ENCODE measurements at places on chromosomes 5 and 9. TPM values are rescaled to one million over a fixed set of nuclear protein-coding genes. Genes with fewer than 3 reads are reported as not detected.

GRCh38 chr5:177957241-177957640 lies 38.8 kb downstream of the PROP1 start:
- DNase-seq, result no peak

DNA sequence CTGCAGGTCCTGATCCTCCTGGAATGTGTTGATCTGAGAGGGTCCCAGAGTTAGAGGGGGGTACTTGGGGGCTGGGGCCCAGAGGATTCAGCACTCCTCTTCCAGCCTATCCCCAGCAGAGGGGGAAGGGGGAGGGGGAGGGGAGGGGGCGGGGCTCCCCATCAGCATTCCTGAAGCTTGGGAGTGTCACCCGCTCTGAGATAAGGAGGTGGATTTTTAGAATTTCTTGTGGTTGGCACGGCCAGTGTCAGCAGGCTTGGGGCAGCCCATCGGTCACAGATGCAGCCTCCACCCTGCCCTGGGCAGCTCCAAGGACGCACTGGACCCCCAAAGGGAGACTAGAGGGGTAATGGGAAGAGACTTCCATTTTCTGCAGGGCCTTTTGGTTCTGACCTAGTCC lies 5.3 kb downstream of the FGF18 start:
- DNase-seq, result peak; percentile 11

GRCh38 chr9:119273325-119273904 lies 95.8 kb downstream of the BRINP1 start:
- DNase-seq, result no peak

DNA sequence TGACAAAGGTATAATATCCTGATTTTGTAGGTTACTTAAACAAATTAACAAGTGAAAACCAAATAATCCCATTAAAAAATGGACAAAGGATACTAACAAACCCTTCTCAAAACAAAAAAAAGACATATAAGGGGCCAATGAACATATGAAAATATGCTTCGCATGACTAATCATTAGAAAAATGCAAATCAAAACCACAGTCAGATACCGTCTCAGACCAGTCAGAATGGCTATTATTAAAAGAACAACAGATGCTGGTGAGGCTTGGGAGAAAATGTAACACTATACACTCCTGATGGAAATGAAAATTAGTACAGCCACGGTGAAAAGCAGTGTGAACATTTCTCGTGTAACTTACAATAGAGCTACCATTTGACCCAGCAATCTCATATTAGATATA lies 1542.2 kb upstream of the CDH9 start:
- DNase-seq, result no peak

GRCh38 chr9:88826771-88827181 lies 164.5 kb upstream of the S1PR3 start:
- no peak for DNase-seq

GRCh38 chr5:43609752-43610151 lies 6.8 kb downstream of the NNT start:
- no peak for DNase-seq

- DNase-seq, result no peak
These were observed 144.9 kb downstream of the FGF1 start for GRCh38 chr5:142540922-142541422.

- DNase-seq, result no peak
These were observed 46.4 kb upstream of the ABCA1 start for GRCh38 chr9:104974053-104974962.

GRCh38 chr5:2803751-2804150 lies 52.3 kb upstream of the IRX2 start:
- no peak for DNase-seq

- DNase-seq, result no peak
These were observed 41.0 kb downstream of the BASP1 start for GRCh38 chr5:17258431-17258830.

DNA sequence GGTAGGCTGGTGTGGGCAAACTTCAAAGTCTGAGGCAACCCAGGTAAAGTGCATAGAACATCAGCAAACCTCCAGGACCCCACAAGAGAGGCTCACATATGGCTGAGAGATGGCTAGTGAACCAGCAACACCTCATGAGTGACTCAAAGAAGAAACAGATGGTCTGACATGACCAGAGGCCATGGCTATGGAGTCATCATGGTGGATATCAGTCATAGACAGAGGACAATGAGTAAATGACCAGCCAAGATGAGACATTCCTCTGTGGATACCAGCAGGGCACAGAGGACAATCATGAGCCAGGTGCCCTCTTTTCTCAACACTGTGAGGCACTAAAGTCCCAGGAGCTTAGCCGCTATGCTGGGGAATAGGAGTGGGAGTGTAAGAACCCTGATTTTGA lies 180.8 kb downstream of the RASEF start:
- DNase-seq, result no peak

DNA sequence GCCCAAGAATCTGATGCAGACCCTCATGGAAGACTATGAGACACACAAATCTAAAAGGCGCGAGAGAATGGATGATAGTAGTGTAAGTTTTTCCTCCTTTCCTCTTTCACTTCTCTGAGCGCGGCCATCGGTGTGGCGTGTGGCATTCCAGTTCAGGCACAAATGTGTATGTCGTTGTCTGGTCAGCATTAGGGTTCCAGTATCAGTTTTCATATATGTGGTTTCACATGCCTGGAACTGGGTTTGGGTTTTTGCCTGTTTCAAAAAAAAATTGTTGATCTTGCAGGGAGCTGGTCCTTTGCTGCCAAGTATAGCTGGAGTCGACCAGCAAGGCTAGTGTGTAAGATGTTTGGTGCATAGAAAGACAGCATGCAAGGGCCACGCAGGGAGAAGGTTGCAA lies 51.5 kb downstream of the C9orf152 start:
- DNase-seq, result no peak

DNA sequence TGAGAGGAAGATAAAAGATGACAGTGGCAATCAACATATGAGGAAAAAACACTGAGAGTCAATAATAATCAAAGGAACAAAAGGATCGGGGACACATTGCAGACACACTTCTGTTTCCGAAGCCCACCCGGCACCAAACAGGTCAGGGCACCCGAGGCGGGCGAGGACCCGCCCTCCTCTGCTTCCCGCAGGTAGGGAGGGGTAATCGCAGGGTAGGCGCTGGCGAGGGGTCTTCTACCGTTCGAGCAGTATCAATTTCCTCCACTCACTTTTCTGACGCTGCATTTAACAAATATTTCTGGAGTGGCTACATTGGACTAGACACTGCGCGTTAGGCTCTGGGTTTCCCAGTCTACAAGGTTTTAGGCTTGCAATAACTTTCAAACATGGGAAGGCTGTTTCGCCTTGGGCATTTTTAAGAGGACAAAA lies 1.3 kb downstream of the TXN start:
- DNase-seq, result no peak

DNA sequence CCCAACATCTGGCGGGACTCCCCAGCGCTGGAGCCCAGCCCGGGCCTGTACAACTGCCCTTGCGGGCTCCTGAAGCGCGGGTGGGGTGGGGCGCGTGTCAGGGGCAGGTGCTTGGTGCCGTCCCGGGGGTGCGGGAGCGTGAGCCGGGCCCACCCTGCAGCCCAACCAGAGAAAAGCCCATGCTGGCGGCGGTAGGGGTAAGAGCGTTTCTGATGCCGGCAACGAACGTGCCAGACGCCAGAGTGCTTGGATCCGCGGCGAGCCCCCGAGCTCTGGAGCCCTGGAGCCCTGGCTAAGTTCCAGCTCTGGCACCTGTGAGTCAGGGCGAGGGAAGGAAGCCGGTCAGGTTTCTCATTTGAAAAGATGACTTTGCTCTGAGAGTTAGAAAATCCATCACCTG lies 58.0 kb downstream of the ZNF510 start:
- DNase-seq, result no peak

GRCh38 chr9:98142182-98142907 lies 23.3 kb upstream of the TRIM14 start:
- peak; percentile 97 for DNase-seq

GRCh38 chr9:133873009-133873408 lies 119.1 kb downstream of the VAV2 start:
- DNase-seq, result no peak

DNA sequence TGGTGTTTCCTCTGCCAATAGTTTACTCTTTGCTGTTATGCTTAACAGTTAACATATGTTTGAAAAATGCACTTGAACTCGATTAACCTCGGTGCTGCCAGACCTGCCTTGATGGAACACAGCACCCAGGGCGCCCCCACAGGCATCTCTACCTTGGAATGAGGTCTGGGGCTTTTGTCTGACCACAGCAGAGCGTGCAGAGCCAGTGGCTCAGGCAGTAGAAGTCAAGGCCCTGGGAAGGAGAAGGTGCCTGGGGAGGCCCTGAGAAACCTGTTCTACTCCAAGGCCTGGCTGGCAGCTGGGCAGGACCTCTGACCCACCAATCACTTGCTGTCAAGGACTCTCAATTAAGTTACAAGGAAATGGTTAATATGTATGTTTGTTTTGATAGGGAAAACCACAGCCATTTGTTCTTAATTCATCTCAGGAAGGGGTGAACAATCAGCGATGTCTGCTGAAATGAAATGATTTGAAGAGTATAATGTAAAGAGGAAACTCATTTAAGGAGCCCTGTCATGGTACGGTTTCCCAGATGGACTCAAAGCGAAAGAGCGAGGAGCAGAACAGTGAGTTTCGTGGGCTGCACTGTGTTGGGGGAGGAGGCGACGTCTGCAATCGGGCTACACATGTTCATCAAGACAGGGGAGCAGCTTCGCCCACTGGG lies 21.9 kb downstream of the MACROH2A1 start:
- DNase-seq, result no peak

GRCh38 chr9:22454016-22454415 lies 7.4 kb downstream of the DMRTA1 start:
- no peak for DNase-seq

DNA sequence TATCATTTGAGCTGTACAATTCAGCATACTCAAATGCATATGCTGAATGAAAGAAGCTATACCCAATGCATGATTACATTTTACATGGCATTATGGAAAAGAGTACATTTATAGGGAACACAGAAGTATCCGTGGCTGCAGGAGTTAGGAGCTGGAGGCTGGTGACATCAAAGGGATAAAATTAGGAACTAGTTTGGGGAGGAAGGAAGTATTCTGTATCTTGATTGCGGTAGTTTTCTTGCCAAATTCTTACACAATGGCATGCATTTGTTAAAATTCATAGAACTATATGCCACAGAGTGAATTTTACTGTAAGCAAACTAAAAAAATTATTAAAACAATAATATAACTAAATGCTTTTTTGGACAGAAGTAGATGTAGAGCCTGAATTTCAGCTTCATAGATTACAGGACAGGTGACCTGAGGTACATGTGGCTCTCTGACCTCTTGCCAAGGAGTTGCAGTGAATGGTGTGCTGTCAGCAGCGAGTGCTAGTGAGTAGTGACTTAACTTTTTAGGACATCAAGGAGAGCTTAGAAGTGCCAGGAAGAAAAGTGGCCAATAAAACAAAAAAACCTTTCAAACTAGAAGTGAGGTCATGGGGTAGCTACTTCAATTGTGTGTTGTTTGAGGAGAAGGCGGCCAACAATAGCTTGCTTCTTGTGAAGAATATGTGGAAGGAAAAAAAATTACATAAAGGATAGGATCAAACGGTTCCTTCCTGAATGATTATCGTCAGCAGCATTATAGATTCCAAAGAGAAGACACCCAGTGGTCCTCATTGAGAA lies 514.9 kb upstream of the CLINT1 start:
- DNase-seq, result no peak

- DNase-seq, result peak; percentile 26
These were observed 25.8 kb upstream of the LPCAT1 start for GRCh38 chr5:1549475-1550030.

DNA sequence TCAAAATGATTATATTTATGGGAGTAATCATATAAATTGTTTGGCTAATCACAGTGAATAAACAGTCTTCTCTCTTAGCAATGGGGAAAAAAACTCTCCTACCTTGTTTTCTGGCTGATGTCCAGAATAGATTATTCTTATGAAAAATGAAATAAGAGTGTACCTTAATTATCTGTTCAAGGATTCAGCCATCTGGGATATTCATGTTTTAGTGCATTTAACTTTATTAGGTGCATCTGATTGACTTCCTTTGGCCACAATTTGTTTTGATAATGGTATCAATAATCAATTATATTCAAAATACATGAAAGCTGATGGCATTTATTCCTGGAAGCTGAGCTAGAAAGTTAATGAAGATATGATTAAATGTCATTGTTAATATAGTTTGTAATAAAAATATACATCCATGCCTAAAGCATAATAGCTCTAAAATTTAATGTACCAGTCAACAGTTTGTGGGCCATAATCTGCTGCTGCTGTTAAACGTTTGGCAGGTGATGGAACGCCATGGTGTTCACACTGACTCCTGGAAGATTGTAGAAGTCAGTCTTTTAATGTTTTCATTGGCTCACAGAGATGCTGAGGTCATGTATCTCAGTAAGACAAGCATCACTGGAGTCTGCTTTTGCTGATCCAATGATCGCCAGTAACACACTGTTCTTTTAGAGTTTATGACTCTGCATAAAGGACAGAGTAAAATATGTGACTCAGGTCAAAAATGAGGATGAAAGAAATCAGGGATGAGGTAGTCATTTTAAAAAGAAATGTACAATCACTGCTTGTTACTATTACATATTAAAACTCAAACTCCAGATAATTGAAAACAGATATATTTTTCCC lies 105.8 kb downstream of the ISL1 start:
- DNase-seq, result no peak

DNA sequence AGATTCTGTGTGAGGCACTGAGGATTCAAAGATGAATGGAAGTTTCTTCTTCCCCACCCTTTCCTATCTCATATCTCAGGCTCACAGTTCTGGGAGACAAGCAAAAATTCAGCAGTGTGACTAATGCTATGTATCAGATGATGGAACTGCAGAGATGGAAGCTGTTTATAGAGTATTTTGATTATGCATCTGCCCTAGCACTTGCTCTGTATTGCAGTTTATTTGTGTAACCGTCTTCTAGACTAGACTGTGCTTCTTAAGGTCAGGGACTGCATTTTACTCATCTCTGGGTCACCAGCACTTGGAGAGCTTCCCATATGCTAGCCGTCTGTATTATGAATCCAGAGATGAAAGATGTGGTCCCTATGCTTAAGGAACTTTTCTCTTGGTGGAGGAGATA lies 12.6 kb downstream of the CAVIN4 start:
- DNase-seq, result no peak

Gene SHOC1
- total RNA-seq, result not detected

Gene PNPLA7
- 17.7 TPM for total RNA-seq

Gene KIF4B
- not detected for total RNA-seq

Gene POLR1E
- 11.8 TPM for total RNA-seq

Gene NMUR2
- not detected for total RNA-seq

Gene SIL1
- 90.6 TPM for total RNA-seq

Gene PARP8
- 5.2 TPM for total RNA-seq

Gene GRIA1
- total RNA-seq, result not detected

Gene CCDC192
- not detected for total RNA-seq

Gene HK3
- 10.6 TPM for total RNA-seq

Gene IL13
- not detected for total RNA-seq

Gene POU5F2
- 0.38 TPM for total RNA-seq

Gene GGTA1
- 1.2 TPM for total RNA-seq

Gene PKN3
- 7.6 TPM for total RNA-seq

Gene FBP2
- not detected for total RNA-seq

Gene PCDHGA9
- 0.65 TPM for total RNA-seq
